Suppressor macrophage treated with lipopolysaccharide for 1 hour (primary cell): ENCODE measurements at places on chromosomes 16 and 17.

DNA sequence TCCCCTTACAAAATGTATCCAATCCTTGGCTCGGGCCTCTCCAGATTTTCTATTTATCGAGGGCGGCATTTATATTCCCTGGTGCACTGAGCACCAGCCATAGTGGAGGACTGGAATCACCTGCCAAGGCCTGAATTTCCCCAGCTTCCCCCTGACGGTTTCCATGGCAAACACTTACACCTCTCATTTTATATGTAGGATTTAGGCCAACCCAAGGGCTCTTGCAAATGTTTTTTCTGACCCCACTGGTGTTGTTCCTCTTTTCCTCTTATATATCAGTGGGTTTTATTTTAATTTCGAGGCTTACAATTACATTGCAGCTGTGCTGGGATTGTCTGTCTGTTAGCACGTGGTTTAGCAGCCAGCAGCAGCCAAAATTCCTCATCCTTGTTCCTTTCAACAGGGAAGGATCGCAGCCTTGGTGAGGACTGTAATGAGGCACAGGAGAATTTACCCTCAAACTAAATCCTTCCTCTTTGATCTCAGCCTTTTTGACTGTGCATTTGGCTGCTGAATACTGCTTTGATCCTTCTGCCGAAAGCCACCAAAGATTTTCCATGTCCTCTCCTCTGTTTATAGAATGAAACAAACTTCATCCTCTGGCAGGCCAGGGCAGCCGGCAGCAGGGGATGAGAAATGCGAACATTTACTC is 26.5 kb upstream of the CES5A start:
- no peak for DNase-seq

DNA sequence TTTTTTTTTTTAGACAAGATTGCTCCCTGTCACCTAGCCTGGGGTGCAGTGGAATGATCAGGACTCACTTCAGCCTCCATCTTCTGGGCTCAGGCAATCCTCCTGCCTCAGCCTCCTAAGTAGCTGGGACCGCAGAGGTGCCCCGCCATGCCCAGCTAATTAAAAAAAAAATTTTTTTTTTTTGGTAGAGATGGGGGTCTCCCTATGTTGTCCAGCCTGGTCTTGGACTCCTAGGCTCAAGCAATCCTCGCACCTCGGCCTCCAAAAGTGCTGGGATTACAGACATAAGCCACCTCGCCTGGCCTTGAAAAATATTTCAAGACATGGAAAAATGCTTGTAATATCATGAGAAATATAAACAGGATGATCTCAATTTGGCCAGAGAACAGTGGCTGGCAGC is 42.9 kb downstream of the HAPSTR1 start:
- no peak for DNase-seq

GRCh38 chr16:79628988-79629387 is 28.5 kb upstream of the MAF start:
- peak; percentile 15 for DNase-seq

- DNase-seq, result peak; percentile 26
Observed at GRCh38 chr17:78257810-78258322, 26.4 kb downstream of the TMEM235 start.

DNA sequence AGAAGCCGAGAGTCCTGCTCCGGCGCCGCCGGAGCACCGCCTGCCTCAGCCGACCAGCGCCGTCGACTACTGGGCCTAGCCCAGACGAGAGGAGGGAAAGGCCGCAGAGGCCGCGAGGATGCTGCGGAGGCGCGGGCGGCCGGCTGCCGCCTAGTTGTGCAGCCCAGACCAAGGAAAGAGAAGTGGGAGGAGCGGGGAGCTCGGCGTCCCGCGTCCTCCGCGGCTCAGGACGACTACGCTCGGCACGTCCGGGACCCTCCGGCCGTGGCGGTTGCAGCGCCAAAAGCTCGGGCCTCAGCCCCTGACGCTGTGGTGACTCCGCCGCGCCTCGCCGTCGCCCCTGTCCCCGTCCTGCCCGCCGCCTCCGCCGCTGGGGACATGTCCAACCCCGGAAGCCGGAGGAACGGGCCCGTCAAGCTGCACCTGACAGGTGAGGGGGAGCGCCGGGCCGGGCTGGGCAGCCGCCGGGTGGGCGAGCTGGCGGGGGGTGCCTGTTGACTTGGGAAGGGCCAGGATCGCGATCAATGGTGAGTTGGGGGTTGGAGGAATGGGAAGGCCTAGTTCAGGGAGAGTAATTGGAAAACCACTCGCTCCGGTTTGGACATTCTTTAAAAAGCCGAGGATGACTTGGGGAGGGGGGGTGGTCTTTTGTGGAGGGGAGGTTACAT is 37.7 kb downstream of the RNF135 start:
- peak; percentile 70 for DNase-seq

DNA sequence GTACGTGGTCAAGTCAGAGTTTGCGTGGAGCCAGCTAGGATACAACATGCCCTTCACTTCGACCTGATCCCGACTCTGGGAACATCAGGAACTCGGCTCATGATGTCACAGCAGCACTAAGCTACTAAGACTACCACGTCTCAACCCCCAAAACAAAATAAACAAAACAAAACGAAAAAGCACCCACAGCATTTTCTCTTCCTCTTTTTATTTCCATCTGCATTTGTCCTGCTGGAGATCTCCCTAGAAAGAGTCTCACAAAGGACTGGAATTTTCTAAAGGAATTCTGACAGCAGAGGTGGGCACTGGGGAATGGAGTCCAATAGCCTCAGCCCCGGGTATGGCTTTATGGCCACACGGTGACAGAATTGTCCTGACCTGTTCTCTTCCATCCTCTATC is 196.6 kb downstream of the SALL1 start:
- no peak for DNase-seq

- no peak for DNase-seq
Observed at GRCh38 chr16:17313085-17313611, 157.6 kb downstream of the XYLT1 start.

- DNase-seq, result no peak
Observed at GRCh38 chr17:64398320-64398719, 7.7 kb upstream of the PECAM1 start.

GRCh38 chr17:7552621-7553051 is 3.8 kb downstream of the TNFSF12 start:
- peak; percentile 85 for DNase-seq

GRCh38 chr17:53607475-53607874 is 215.3 kb upstream of the KIF2B start:
- no peak for DNase-seq

DNA sequence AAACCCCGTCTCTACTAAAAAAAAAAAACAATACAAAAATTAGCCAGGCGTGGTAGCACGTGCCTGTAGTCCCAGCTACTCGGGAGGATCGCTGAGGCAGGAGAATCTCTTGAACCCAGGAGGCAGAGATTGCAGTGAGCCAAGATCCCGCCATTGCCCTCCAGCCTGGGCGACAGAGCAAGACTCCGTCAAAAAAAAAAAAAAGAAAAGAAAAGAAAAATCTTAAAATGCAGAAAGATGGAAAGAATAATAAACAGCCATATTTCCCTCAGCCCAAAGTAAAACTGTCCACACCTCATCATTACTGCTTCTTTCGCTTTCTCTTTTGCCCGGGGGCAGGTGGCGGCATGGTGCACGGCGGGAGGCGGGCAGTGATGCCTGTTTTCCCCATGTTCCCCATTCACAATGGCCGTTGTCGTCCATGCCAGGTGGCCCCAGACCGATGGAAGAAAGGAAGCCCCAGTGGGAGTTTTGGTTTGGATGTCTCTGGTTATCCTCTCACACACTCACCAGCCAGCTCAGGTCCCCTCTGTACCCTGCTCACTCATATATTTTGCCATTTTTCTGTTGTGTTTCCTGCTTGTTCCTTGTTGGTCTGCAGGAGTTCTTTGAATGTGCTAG is 37.0 kb upstream of the PEMT start:
- DNase-seq, result no peak

GRCh38 chr17:69883120-69883519 is 191.9 kb upstream of the KCNJ16 start:
- DNase-seq, result no peak

DNA sequence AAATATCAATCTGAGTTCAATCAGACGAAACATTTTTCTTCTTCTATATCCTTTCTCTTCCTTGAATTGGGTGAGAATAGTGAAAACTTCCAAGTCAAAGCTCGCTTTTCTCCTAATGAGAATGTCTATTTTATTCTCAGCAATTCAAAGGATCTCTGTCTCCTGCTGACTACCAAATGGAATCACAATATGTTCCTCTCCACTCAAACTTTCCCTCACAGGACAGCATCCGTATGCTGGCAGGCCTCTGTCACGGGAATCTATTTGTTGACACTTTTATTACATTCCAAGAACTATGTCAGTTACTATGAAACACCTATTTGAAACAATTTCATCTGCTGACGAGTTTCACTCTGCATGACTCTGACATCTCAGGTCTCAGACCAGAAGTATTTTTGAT is 1196.6 kb downstream of the CDH11 start:
- no peak for DNase-seq

DNA sequence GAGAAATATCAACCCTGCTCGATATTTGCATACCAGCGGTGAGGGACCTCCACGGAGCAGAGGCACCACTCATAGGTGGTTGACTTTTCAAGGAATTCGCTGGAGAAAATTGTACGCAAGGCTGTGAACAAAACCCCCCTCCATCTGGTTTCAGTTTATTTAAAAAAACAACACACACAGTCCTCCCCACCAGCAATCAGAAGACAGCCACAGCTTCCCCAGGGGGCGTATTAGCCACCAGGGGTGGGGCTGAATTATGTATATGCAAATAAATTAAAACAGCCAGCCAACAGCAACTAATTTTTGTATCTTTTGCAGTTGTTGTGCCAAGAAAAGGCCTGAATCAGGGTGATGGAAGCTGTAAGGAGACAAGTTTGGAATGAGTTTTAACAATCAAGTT is 5.9 kb upstream of the HSD11B2 start:
- DNase-seq, result no peak

DNA sequence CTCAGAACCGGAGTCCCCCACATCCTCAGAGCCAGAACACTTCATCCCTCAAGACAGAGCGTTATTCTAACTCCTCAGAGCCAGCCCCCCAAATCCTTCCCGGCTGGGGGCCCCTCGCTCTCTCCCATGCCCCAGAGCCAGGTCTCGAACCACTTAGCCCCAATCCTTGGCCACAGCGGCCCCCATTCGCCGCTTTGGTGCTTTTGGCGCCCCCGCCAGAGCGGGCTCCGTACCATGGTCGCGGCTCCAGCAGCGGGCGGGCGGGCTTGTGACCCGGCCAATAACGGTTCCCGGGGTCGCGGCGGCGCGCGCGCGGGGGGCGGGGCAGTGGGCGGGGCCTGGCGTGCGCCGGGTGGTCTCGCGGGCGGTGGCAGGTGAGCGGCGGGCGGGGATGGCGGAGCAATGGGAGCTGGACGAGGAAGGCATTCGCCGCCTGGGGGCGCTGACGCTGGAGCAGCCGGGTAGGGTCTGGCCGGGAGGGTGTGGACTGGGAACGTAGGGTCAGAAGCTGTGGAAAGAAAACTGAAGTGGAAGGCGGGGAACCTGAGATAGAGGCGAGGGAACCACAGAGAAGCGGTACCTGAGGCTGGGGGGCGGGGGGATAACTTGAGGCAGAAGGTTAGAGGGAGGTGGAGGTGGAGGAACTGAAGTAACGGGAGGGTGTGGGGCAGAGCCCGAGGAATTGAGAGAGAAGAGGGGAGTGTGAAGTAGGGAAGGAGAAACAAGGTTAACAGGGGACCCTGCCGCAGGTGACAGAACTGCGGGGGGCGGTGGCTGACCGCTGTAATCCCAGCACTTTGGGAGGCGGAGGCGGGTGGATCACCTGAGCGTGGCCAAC is at the start of the genes KCTD19 and LRRC36:
TSS of gene KCTD19 (minus strand) at position 270 of the 838 bp plus-strand sequence. CDS start at position 236, 34 bp downstream.
TSS of gene LRRC36 (plus strand) at position 344 of the 838 bp plus-strand sequence. CDS start at position 392, 48 bp downstream.
- DNase-seq, result no peak

- DNase-seq, result no peak
Observed at GRCh38 chr17:63116228-63116627, 150.2 kb downstream of the TANC2 start.

GRCh38 chr17:56779898-56780777 is 53.6 kb downstream of the C17orf67 start:
- peak; percentile 85 for DNase-seq

GRCh38 chr17:7851438-7852261 is 3.2 kb upstream of the TMEM88 start:
- peak; percentile 93 for DNase-seq

GRCh38 chr16:14553447-14553846 is 76.6 kb downstream of the PARN start:
- no peak for DNase-seq

DNA sequence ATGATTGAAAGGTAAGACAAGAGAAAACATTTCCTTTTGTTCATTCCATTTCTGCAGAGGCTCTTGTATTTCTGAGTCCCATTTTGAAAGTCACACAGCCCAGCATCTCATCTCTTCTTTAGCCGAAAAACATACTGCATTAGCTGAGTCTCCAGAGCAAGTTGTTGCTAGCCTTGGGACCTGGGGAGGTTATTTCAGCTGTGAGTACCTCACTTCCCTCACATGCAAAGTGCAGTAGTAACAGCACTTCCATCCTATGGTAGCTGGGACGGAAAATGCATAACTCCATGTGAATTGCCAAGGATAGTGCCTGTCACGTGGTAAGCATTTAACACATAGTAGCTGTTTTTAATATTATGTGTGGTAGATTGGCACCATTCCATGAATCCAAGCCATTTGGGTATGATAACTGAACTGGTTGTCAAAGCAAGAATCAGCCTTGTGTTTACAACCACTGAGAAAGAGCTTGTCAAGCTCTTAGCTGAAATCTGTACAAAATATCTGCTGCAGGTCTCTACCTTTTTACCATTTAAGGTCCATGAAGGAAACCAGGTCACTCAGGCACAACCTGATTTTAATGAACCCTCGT is 345.7 kb downstream of the CDH13 start:
- DNase-seq, result no peak

DNA sequence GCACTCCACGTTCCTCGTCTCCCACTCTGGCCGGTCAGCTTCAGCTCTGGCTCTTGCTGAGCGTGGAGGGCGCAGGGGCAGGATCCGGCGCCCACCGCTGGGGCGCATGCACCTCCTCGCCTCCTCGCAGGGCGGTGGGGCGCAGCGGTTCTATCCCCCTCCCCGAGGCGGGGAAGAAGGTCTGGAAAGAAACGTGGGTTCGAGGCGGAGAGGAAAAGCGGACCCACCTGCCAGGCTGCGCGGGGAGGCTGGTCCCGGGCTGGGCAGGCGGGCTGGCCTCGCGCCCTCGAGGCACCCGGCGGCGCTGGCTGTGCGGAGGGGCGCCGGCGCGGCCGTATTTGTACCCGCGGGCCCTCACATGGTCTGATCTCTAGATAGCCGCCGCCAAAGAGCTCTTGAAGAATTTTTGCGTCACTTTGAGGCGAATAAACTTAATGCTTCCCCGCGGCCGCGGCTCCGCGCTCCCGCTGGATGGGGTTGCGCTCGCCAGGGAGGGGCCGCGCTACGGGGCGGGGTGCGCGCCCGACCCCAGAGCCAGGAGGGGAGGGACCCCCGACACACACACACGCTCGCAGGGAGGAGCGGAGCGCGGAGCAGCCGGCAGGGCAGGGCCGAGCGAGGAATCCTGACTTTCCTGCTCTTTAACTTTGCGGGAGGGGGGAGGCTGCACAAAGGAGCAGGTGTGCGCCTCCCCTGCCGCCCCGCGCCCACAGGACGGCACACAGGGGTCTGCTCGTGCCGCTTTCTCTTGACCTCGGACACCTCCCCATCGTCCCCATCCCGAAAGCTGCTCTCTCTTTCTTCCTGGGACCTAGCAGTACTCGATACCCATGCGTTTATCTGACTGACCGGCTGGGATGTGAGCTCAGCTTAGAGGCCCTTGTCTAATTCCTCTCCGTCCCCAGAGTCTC is at the start of gene SLC6A4:
TSS of gene SLC6A4 (minus strand) at position 312 of the 911 bp plus-strand sequence. CDS start 13,739 bp downstream, outside the sequence.
- peak; percentile 18 for DNase-seq
